Renal cortical epithelial cell (primary cell): ENCODE measurements at places on chromosomes 13 and 19. TPM values are rescaled to one million over a fixed set of nuclear protein-coding genes. Genes with fewer than 3 reads are reported as not detected.

DNA sequence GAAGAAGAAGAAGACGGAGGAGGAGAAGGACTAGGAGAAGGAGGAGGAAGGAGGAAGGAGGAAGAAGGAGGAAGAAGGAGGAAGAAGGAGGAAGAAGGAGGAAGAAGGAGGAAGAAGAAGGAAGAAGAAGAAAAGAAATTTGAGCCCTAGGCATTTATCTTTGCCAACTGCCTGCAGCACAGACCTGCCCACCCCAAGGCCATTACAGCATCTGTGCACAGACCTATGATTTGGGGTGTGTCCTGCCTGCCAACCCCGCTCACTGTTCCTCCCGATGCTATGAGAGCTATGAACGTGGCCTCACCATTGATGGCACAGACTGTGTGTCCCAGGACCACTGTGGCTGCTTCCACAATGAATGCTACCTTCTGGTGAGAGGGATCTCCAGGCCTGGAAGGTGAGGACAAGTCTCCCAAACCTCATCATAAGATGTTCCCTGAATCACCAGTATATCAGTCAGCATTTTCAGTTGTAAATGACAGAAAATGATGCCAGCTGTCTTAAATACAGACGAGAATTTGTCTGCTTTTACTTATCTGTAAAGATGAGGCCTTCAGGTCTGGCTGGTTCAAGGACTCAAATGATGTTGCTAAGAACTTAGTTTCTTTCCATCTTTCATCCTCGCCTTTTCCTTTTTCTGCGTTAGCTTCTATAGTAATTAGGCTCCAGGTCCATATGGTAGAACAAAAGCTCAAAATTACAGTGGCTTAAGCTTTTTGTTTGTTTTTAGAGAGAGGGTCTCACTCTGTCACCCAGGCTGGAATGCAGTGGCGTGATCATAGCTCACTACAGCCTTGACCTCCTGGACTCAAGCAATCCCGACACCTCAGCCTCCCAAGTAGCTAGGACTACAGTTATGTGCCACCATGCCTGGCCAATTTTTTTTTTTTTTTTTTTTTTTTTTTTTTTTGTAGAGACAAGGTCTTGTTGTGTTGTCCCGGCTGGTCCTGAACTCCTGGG, 3.9 kb upstream of the SDHAF1 start:
- DNase-seq = no peak

DNA sequence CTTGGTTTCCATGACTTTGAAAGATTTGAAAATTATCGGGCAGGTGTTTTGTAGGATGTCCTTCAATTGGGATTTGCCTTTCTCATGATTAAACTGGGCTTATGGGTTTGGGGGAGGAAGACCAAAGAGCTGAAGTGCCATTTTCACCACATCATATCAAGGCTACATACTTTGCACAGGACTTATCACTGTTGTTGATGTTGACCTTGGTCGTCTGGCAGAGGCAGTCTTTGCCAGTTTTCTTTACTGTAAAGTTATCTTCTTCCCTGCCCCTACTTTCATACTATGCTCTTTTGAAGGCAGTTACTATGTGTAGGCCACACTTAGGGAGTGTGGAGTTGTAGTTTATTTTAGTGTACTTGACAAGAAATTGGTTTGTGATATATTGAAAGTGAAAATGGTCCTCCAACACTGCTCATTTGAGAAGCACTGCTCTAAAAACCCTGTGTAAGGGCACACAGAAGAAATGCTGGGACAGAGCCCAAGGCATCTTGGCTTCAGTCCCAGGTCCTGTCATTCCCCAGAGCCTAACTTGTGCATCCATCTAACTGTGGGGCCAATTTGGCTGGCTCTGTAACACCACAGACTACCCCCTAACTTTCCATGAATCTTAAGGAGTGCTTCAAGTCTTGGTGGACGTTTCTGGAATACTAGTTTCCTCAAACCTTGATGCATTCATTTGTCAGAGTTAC, 384.9 kb downstream of the KCNRG start:
- DNase-seq = no peak

GRCh38 chr19:55632463-55632834, 8.1 kb upstream of the ZNF784 start:
- DNase-seq = peak; percentile 96

GRCh38 chr19:38335949-38336637, 463 bp downstream of the CATSPERG start:
- peak; percentile 89 for DNase-seq

The CYSLTR2 gene
- total RNA-seq = 0.50 TPM in 1 of 2 replicates, not detected in the other

The FSTL3 gene
- total RNA-seq = 374 and 526 TPM in 2 replicates

- peak; percentile 68 for DNase-seq
These were observed 1045.4 kb upstream of the MIR17HG start for GRCh38 chr13:90302107-90302506.

DNA sequence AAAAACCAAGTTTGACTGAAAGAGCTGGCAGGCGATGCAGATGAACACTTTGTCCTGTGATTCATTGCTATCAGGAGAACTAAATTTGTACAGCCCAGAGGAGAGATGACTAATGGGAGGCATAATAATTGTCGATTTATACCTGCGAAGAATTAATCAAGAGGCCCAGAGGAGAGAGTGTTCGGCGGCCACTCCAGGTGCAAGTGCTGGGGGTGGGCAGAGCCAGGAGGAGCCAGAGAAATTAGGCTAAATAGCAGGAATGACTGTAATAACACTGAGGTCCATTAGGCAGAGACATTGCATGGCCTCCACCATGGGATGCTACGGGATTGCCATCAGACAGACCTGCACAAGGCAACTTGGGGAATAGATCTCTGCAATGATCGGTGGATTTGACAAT, 107.7 kb upstream of the UQCRFS1 start:
- DNase-seq = no peak

DNA sequence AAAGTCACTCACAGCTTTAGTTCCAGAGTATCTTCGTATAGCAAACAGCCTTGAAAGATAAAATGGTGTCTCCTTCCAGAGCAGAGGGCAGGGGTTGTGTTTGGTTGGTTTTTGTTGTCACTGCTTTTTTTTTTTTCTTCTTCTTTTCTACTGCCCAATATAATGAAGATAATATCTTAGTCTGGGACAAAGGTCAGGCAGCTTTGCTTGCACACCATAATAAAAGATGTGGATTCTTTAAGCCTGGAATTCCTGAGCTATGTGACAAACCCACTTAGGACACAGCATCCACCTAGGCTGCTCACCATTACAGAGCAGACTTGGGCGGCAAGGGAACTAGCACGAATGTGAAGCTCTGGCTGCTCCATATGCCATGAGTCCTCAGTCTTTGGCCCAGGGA, 165.6 kb upstream of the MIR17HG start:
- DNase-seq = no peak

GRCh38 chr19:42132030-42132628, at the start of gene POU2F2:
Gene POU2F2, minus strand, starts transcription at chr19:42132446. Its CDS starts 35 bp downstream, at chr19:42132411.
- no peak for DNase-seq

- DNase-seq = no peak
These were observed 265.2 kb upstream of the MAB21L1 start for GRCh38 chr13:35741657-35742056.
